ENCODE measurements at places on chromosomes 7 and 10.

DNA sequence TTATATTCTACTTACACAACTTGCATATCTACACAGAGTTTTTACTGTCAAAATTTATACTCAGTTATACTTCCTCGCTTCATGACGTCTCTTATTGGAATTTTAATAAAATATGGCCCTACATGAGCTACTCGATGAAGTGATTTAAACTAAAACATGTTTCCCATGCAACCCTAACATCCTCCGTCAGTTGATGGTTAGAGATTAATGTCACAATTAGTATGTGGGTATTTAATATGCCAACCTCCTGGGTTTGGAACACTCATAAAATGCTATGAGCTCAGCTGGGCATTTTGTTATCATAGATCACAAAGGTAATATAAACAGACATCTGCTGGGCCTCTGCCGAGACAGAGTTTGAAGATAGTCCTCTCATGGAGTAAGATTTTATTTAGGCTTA lies 66.5 kb downstream of the GNAT3 start:
- DNase-seq, result no peak

GRCh38 chr7:139068544-139069399 lies 32.9 kb upstream of the ZC3HAV1L start:
- no peak for DNase-seq

GRCh38 chr10:43386981-43387677 lies 15.7 kb downstream of the FXYD4 start:
- DNase-seq, result no peak

GRCh38 chr10:43352951-43353350 lies 18.5 kb upstream of the FXYD4 start:
- no peak for DNase-seq

DNA sequence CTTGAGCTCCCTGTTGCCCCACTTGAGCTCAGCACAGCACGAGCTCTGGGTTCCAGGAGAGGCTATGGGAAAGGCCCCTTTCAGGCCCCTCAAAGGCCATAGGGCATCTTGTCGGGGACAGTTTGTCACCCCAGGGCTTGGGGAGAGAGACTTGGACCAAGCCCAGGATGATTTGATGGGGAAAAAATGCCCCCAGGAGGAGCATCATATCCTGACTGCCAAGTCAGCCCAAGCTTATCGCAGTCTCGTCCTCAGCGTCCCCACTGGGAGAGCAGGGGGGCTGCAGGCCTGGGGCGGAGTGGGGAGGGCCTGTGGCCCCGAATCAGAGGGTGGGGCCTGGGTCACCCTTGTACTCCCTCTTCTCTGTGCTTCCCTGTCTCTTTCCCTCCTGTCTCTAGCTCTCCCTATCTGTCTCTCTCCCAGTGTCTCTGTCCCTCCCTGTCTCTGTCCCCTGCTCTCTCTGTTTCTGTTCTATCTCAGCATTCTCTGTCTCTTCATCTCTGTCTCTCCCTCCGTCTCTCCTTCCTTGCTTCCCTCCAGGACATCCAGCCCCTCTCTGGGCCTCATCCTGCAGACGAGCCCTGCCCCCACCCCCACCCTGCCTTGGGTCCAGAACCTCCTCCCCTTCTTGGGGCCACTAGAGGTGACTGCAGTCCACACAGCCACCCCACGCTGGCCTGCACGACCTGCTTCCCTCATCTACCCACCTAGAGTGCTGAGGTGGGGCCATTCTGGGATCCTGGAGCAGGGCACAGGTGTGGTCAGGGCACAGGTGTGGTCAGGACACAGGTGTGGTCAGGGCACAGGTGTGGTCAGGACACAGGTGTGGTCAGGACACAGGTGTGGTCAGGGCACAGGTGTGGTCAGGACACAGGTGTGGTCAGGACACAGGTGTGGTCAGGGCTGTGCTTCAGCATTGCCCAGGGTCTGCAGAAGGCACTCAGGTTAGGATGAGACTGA lies 17.3 kb upstream of the GRIFIN start:
- DNase-seq, result no peak

All from Ammon's horn (tissue), 1 donor.